ENCODE measurements at places on chromosomes 16 and 17.

DNA sequence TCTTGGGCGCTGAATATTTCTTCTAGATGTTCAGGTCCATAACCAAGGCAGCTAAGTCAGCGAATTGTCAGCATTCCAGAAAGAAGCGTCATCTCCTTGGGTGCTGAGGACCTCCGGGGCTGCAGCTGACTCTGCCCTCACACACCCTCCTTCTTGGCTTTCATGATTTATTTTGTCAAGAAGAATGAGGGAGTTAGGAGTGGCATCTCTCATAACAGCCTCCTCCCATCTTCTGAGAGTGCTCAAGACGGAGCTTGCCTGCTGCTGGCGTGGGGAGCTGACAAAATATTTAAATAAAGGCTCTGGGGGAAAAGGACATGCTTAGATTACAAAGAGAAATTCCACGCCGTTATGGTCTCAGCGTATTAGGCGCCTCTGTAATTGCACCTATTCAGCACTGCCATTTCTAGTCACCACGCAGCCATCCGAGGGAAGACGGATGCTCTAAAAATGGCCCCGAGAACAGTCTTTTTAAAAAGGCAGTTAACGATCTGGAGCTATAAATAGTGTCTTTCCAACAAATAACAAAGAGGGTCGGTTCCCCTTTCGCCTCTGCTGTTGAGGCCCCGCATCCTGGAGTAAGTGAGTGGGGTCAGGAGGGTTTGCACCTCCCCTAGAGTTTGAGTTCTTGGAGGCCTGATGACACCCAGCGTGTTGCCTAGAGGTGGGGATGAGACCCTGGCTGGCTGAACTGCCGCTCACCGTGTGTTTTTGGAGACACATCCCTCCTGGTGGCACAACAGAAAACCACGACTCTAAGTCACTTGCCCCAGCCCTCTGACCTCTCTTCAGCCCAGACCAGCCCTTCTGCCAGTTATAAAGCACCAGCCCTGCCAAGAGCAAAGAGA, 187.0 kb downstream of the CCDC182 start:
- DNase-seq, result no peak

DNA sequence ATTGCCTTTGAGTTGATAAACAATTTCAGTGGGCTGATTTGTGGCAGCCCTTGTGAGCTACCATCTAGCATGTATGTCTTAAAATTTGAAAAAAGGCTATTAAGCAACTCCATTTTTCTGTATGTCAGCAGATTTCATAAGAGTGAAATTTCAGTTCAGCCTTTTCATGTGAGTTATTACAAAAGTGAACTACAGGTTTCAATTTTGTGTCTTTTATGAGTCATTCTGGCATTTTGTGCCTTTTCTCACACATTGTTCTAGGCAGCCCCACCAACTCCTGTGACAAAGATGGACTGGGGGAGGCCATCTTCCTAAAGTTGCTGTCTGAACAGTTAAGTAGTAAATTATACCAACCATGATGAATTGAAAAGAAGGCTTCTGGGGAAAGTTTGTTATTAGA, 52.1 kb downstream of the USP10 start:
- DNase-seq, result no peak

- no peak for DNase-seq
Observed at GRCh38 chr17:51231999-51232398, 27.9 kb downstream of the MBTD1 start.

GRCh38 chr17:67733449-67733848, 15.7 kb downstream of the NOL11 start:
- DNase-seq, result no peak

DNA sequence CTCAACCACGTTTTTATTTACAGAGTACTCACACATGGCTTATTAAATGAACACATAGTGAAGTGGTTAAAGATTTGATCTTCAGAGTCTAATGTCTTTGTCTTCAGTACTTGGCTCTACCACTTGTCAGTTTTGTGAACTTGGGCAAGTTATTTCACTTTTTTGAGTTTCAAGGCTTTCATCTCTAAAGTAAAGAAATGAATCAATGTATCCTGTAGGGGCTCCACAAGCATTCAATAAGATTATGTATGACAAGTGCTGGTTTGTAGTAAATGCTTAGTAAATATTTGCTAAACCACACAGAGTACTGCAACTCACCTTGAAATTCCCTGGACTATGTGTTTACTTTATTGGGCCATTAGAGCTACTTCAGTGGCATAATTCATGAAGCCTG, 446.0 kb upstream of the GOT2 start:
- no peak for DNase-seq

DNA sequence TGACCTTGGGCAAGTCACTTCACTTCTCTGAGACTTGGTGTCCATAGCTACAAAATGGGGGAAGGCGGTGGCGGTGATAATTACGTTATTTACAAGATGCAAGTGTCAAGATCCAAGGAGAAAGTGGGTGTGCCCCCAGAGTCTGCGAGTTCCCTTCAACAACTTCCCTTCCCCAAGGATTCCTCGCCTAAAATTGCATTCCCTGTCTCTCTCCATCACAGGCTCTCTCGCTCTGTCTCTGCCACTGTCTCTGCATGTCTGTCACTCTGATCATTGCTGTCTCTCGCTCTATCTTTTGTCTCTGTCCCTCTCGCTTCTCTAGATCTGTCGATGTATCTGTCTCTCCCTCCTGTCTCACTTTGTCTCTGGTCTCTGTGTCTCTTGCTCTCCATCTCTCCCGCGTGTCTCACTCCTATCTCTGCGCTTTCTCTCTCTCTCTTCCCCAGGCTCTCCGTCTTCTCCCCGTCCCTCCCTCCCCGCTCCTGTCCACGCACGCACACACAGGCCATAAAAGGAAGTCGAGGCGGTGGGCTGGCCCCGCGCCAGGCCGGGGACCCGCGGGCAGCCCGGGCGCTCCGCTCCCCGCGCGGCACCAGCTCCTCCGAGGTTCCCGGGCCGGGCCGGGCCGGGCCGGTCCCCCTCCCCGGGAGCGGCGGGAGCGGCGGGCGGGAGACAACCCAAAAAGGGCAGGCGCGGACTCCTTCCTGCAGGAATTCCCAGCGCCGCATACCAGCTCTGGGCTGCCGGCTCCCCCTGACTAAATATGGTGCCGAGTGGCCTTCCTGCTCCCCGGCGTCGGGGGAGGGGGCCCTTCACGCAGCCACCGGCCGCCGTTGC, 1.1 kb upstream of the MYH11 start:
- no peak for DNase-seq

DNA sequence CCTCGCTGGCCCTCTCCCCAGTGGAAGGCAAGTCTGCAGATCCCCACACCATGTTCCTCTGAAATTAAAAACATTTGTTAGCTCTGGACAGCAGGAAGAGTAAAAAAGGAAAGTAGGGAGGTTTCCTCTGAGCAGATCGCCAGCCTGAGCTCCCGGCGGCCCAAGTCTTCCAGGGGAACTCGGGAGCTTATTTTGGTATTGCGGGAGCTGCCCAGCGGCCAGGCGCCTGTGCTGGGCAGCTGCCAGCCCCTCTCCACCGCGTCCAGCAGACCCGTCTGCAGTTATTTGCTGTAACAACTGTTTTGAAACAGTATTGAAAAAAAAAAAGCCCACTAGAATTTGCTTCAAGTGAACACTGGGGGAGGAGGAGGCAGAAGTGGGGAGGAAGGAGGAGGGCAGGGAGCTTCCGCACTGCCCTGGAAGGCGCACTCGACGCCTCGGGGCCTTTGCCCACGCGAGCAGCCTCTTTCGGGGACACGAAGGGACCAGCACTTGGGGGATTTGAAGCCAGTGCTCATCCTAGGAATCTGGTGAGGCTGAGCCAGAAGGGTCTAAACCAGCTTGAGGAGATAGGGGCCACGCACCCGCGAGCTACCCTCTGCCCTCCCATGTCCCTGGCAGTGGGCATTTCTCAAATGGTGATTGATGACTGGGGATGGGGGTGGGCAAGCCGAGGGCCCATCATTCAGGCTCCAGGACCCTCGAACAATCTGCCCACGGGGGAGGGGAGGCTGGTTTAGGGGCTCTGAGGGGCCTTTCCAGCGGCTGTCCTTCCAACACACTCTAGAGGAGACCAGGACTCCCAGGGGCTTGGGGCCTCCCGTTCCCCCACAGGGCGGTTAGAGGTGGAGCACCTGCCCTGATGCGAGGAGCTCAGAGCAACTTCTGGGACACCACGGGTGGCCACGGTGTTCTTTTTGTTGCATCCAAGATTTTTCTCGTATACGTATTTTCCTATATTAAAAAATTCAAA, 3.0 kb upstream of the BAHCC1 start:
- DNase-seq, result no peak

GRCh38 chr16:13838401-13839190, 81.4 kb upstream of the ERCC4 start:
- DNase-seq, result no peak

DNA sequence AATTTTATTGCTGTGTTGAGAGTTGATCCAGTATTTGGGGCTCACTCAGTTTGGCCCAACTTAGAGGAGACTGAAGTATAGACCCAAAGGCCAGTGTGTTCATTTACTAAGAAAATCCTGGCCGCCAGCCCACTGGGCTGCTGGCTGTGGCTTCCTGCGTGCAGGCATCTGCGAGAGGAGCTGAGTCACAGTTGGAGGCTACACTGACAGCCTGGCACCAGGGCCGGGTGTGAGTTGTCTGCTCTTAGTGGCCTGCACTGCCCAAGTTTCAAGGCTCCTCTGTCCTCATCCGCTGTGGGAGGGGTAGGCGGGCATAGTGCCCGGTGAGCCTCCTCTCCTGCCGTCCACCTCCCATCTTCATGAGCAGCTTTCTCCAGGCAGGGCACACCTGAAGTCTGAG, 54.2 kb downstream of the PLD6 start:
- no peak for DNase-seq

DNA sequence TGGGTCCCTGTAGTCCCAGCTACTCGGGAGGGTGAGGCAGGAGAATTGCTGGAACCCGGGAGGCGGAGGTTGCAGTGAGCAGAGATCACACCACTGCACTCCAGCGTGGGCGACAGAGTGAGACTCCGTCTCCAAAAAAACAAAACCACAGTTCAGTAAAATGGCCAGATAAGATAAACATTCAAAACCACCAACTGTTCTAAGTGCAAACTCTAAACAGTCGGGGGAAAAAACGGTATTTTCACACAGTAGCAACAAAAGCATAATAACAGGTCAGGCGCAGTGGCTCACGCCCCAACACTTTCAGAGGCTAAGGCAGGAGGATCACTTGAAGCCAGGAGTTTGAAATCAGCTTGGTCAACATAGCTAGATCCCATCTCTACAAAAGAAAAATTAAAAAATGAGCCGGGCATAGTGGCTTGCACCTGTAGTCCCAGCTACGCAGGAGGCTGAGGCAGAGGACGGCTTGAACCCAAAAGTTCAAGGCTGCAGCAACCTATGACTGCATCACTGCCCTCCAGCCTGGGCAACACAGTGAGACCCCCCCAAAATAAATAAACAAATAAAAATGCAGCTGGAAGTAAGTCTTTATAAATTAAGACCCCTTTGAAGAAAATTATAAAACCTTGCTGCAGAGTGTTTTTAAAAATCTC, 10.8 kb upstream of the HASPIN start:
- DNase-seq, result no peak

GRCh38 chr17:19372439-19372838, 5.9 kb upstream of the MAPK7 start:
- DNase-seq, result no peak

DNA sequence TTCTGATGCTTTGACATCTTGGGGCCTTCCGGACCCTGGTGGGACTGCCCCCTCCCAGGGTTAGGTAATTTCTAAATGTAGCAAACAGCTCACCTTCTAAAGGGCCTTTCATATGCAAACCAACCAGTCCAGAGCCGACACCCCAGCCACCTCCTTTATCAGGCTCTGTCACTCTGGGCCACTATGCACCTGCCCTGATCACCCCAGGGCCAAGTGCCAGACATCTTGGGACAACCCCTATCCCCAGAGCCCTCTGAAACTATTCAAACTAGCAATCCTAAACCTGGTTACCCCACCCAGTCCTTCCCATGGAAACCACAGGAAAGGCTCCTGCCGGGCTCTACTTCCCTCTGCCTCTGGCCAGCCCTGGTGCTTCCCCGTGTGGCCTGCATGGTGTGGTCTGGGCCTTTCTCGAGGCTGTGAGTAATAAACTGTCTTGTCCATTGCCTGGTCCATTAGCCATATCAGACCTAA, 91.2 kb upstream of the TNRC6C start:
- no peak for DNase-seq
